CD4-positive, alpha-beta T cell treated with Interleukin-2 at 100 ng/mL for 4 hours (primary cell): ENCODE measurements at places on chromosomes 2 and 18.
A peak's percentile ranks its signal among the peaks of the same experiment; 100 is the strongest.

GRCh38 chr2:64771737-64772136, 118.0 kb upstream of the SERTAD2 start:
- DNase-seq: no peak

- no peak for DNase-seq
These were observed 8.1 kb downstream of the SIX2 start for GRCh38 chr2:45000921-45001868.

DNA sequence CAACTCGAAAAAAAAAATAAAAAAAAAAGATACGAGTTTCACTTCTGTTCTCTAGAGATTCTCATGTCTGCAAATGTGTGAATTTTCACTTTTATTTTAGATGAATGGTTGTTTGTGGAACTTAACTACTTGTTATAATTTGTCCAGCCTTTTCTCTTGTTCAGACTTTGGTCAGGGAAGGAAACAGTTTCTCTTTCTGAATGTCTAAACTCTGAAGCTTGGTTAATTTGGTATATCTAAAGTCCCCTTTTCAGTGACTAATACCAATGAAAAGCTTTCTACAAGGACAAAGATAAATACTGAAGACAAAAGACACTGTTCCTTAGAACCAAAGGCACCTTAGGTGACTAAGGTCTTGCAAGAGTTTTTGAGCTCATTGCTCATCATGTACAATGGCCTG, 144.4 kb upstream of the PIEZO2 start:
- DNase-seq: no peak

GRCh38 chr2:118089139-118089800, 999 bp downstream of the INSIG2 start:
- peak; percentile 14 for DNase-seq

- no peak for DNase-seq
These were observed 21.2 kb downstream of the DYNAP start for GRCh38 chr18:54612237-54612636.

DNA sequence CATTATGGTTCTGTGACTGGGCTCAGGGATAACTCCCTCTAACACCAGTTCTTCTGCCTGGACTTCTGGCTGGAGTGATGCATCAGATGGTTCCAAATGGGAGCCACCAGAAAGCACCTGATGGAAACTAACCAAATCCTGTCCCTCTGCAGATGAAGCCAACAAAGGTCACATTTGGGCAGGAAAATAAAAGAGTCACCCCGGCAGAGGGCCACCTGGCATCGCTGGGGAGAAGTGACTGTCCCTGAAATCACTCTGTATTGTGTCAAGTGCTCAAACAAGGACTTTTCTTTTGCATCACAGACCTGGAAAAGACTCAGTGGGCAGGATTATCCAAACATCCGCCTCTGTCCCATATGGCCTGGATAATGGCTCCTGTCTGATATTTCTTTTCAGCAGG, 47.5 kb downstream of the DNER start:
- DNase-seq: no peak

GRCh38 chr2:17518212-17519154, at the start of gene RAD51AP2:
TSS of gene RAD51AP2 (minus strand) at chr2:17518440. CDS start at chr2:17518415, 25 bp downstream.
- no peak for DNase-seq

- DNase-seq: no peak
These were observed 116.8 kb upstream of the SERPINE2 start for GRCh38 chr2:224155896-224156295.

GRCh38 chr2:15920696-15921095, 19.7 kb upstream of the MYCN start:
- no peak for DNase-seq

DNA sequence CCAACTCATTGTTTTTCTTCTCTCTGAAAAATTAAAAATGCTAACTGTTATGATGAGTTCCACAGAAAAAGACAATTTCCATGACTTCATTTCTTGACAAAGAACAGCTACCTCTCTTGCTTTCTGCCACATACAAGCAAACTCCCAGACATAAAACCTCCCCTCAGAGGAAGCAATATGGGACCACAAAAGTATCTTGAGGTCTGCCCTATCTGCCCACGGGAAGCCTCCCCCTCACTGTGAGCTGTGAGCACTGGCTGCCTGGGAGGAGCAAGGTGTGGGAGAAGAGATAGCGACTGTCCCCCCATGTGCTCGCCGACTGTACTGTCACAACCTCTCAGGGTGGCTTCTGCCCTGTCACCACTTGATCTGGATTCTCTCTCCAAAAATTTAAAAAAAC, 69.7 kb upstream of the NRP2 start:
- DNase-seq: no peak

DNA sequence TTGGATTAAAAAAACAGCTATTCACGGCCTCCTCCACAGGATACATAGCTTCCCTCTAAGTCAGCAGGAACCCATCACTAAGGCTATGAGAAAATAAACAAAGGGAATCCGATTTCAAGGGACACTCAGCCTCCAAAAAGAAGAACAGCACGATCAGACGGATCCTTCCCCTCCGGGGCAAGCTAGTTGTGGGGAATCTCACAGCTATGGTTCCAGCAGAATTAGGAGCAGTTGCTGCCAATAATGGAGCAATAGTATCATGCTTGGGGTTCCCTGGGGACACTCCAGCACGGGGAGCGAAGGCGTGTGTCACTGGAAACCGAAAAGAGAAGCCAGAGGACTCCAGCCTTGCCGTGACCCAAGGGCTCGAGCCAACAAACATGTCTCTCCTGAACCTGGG, 163.1 kb downstream of the TTC32 start:
- DNase-seq: no peak

- no peak for DNase-seq
These were observed 490.5 kb downstream of the TNS1 start for GRCh38 chr2:217512259-217512658.

DNA sequence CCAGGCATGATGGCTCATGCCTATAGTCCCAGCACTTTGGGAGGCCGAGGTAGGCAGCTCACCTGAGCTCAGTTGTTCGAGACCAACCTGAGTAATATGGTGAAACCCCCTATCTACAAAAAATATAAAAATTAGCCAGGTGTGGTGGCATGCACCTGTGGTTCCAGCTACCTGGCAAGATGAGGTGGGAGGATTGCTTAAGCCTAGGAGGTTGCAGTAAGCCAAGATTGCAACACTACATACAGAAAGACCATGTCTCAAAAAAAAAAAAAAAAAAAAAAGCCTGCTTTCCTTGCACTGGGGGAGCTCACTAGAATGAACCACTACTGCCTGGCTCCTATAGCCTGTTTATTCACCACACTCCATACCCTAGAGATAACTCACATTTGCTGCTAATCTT, 7.4 kb upstream of the MAT2A start:
- DNase-seq: no peak

DNA sequence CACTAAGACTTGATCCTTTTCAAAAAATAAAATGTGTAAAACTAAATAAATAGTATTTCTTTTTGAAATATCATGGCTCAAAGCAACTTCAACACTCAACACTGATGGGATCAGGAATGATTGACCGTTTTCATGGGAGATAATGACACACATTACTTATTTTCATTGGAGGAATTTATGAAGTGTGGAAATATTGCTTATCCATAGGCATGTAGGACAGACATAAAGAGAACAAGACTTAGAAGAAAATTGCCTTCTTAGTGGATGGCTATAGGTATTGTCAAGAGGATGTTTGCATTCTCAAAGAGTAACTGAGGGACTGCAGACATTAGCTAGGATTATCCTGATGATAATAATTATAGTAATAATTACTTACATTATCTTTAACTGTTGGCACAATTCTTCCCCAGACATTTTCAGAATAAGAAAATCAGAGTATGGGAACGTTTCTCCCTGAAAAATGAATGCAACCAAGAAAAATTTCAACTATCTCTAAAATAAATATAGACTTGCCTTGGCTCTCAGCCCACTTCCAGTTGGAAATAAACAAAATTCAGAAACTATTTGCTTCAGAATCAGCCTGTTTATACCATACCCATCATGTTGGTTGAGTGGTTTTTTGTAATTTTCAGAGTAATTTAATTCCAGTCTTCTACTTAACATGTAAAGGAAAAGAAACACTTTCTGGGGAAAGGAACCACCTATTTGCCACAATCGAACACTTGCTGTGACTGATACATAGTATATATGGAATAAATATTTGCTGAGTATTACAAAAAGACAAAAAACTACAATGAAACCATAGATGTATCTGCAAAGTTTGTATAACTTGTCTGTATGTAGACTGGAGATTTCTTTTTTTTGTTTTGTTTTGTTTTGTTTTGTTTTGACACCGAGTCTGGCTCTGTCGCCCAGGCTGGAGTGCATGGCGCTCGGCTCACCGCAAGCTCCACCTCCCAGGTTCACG, 165.7 kb downstream of the TMX3 start:
- DNase-seq: no peak

DNA sequence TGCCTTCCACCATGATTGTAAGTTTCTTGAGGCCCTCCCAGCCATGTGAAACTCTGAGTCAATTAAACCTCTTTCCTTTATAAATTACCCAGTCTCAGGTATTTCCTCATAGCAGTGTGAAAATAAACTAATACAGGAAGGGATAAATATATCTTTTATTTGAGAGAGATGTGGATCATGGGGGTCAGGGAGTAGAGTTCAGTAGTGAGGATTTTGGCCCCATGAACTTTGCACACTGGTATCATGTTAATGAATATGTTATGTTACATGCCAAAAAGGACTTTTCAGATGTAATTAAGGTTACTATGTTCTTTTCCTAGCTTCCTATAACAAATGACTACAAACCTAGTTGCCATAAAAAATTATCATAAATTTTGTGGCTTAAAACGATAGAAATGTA, 1393.7 kb downstream of the DSC3 start:
- no peak for DNase-seq

GRCh38 chr2:60468382-60469085, 84.9 kb downstream of the BCL11A start:
- no peak for DNase-seq

DNA sequence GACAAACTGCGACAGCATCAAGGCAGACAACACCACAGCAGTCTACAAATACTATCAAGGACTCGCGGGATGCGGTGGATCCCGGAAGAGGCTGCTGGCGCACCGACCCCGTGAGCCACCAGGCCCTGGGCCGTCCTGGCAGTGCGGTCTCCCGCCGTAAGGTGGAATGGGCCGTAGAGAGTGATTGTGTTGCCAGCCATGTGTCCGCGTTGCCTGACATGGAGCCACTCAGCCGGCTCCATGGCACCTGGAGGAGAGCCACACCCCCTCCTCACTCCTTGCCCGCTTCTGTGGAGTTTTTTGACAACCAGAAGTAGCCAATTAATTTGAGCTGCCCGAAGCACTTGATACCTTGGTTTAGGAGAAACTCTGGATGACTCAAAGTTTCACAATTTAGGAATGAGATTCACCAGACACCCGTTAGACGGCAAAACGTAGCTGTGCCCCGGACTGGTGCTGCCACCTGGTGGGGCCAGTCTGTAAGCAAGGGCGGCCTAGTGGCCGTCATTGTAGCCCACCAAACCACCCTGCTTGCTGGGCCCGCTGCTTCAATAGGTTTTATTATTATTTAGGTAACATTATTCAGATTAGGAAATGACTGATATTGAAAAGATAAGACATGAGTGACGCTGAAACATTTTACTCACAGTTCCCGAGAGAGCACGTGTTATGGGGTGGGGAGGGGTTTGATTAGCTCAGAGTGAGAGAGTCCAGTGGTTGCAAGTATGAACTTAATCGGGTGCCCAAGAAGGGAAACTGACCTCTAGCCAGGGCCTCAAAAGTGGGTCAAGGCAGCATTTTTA, 10.2 kb upstream of the IMP4 start:
- peak; percentile 69 for DNase-seq

- DNase-seq: no peak
These were observed 12.1 kb upstream of the CYBRD1 start for GRCh38 chr2:171509945-171510731.

GRCh38 chr2:119384971-119385370, 18.2 kb downstream of the DBI start:
- DNase-seq: no peak

- no peak for DNase-seq
These were observed 2.7 kb downstream of the SLC4A3 start for GRCh38 chr2:219629976-219630695.

DNA sequence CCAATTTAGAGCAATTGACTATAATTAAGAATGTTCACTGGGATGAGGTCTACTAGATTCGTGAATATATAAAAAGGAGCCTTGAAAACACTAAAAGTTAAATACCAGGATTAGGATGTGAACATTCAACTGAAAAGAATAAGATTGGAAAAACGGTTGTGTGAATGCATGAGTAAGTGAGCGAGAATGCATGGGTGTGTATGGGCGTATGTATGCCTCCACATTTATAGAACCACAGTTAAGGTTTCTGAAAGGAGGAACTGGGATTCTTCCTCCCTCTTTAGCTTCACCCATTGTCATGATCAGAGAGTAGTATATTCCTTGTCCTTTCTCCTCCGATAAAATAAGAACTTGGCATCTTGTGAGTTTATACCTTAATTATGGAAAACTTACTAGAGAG, 151.1 kb upstream of the UBE2E3 start:
- no peak for DNase-seq

DNA sequence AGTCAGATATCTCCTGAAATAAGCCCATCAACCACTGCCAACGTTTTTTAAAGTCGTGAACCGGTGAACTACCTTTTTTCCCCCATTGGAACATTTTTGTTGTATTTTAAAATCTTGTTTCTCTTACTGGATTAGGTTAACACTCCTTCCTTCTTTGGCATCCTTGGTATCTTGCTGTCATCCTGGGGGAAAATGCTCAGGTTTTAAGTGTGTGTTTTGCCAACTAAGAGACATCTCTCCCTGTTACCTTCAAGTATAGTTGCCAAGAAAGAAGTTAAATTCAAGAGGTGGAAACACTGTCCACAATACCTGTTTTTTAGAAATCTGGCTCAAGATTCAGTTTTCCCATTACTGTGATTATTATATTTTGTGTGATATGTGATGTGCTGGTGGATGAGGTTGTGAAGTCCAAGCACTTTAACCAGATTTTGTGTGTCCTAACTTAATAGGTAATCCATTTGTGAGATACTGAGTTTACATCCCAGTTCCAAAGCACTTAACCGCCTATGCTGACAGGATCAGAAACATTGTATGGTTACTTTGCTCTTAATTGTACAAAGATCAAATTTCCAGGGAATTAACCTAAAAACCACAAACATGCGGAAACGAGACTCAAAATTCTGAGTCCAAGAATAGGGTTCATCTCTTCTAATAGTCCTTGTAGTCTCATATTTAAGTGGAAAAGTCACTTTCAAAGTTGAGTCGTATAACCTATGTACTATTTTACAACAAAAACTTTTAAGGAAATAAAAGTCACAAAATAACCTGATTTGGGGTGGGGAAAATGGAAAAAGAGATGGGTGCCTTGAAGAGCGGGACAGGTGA, 1.3 kb upstream of the SP3 start:
- no peak for DNase-seq
